RWPE1 (cell line): ENCODE measurements at places on chromosomes 16 and 17.

DNA sequence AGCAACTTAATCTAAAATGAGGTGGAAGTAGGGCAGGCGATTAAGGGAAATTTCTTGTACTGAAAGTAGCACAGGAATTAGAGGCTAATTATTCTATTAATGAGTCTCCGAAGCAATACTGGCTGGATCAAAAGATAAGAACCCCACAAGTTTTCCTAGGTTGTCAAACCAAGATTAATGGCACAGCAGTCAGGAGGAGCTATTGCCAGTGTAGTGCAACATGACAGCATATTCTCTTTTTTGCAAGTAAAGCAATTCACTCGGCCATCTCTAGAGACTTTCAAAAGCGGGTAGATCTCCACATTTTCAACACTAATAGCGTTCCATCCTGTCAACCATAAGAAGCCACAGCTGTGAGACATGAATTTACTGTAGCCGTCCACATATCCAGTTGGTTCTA lies 81.2 kb downstream of the CYB561 start:
- no peak for DNase-seq

DNA sequence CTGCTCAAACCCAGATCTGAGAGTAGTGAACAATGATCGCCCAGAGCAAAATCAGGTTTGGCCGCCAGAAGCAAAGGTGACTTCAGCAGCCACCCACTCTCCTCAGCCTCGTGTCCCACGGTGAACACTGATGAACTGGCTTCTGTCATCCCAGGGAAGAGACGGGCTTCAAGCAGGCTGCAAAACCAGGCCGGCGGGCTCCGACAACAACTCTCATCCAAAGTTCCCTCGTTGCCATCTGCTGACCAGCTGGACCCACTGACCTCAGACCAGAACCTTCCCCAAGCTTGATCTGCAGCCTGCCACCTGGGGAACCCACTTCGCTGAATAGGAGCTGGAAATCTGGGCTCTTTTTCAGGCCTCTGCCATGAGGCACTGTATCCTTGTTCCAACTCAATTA lies 69.6 kb upstream of the MRTFB start:
- DNase-seq: no peak

DNA sequence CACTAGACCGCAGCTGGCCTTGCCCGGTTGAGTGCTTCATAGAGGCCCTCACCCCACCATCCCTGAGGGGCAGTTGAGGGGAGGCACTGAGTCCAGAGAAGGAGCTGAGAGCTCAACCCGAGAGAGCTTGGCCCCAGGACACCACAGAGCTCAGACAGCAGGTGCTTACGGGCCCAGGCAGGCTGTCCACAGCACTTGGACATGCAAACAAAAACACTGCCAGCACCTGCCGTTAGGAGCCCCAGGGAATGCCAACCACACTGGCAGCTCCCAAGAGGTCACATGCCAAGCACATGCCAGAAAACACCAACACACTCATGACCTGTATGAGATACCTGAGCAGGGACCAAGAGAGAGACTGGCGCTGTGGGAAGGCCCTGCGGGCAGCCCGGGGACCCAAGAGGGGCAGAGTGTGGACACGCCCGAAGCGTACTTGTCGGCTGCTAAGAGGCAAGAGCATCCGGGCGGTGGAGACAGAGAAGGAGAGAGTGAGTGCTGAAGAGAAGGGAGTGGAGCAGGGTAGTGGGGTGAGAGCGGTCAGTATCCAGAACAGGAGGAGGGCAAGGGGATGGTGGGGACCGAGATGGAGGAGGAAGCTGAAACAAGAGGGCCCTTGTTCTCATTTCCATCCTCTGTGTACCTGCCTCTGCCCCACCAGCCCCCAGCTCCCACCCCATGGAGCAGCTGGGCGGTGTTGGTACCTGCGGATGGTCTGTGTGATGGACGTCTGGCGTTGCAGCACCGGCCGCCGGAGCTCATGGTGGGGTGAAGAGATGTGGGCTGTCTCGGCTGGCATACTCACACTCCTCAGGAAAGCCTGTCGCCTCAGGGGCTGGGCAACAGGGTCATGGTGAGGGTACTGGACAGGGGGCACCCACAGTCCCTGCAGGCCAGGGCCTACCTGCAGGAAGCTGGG lies 8.2 kb downstream of the RHBDF1 start:
- no peak for DNase-seq

DNA sequence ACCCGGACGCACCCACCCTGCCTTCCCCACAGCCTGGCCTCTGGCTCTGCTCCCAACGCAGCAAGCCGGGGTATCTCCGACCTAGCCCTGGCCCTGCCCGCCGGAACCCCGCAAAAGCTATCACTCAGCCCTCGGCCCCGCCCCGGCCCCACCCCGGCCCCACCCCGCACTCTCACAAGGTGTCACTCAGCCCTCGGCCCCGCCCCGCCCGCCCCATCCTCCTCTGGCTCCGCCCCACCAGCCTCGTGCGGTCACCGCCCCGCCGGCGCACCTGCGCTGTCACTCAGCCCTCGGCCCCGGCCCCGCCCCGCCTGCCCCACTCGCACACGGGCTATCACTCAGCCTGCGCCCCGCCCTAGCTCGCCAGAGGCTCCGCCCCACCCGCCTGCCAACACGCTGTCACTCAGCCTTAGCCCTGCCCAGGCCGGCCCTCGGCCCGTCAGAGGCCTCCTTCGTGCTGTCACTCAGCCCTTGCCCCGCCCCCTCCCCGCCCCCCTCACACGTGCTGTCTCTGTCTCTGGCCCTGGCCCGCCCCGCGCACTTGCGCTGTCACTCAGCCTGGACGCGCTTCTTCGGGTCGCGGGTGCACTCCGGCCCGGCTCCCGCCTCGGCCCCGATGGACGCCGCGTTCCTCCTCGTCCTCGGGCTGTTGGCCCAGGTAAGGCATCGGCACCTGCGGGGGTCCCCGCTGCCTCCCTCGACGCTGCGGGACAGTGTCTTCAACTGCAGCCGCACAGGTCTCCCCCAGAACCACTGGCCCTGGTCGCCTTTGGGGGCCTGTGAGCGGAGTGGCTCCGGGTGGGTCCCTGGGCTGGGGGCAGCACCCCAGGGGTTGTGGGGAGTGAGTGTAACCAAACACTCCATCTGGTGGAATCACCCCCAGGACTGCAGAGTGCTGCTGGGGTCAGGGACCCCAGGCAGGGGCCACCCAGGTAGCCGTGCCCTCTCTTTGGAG lies at the start of gene CDH15:
Gene CDH15 (plus strand): TSS at position 533 of the 955 bp plus-strand sequence. CDS start 84 bp downstream, at position 617.
- peak; percentile 98 for DNase-seq

- no peak for DNase-seq
Measured at GRCh38 chr17:33560165-33560564, 267.1 kb upstream of the ASIC2 start.

- DNase-seq: no peak
Measured at GRCh38 chr17:36934692-36935630, 2.3 kb upstream of the LHX1 start.

DNA sequence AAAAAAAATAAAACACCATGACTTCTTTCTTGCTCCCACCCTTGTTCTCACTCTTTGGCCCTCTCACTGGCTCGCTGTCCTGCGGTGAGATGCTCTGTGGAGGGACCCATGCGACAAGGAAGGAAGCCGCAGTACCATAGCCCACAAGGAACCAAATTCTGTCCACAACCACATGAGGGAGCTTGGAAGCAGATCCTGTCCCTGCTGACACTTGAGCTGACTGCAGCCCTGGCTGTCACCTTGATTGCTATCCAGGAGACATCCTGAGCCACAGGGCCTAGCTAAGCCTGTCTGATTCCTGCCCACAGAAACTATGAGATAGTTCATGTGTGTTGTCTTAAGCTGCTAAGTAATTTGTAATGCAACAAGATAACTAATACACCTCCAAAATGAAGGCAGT lies 4.8 kb upstream of the MT2A start:
- DNase-seq: no peak

DNA sequence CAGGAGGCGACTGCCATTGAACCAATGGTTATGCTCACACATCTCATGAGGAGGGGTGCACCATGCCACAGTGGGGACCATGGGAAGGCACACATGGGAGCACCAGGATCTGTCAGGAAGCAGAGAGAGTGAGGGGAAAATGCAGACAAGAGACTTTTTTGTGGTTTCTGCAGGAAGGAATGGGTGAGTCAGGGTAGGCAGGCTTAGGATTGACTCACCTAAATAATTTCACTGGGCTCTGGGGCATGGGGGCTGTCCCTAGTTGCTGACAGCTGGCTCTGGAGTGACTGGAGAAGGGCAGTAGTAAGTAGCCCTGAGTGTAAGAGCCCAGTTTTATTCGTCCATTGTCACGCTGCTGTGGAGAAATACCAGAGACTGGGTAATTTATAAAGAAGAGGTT lies 202.4 kb downstream of the AXIN2 start:
- DNase-seq: peak; percentile 67

GRCh38 chr17:48589831-48590606 lies at the start of gene HOXB3:
TSS of gene HOXB3 (minus strand) at chr17:48590241. CDS start at chr17:48552474, 37,767 bp downstream.
- no peak for DNase-seq

GRCh38 chr16:89070590-89070989 lies 23.1 kb upstream of the ACSF3 start:
- DNase-seq: no peak

DNA sequence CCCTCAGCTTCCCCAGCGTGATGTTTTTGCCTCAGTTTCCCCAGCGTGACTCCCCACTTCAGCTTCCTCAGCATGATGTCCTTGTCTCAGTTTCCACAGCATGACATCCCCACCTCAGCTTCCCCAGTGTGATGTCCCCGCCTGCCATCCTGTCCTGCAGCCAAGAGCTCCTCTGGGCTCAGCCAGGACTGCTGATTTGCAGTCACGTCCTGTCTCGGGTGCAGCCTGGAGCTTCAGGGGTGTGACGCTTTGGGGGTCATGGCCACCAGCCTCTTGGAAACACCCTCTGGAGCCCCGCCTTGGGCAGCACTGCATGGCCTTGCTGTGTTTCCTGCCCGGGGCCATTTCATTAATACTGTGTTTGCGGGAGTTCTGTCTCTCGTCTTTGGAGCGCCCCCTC lies 16.5 kb upstream of the NUDT16L1 start:
- no peak for DNase-seq

DNA sequence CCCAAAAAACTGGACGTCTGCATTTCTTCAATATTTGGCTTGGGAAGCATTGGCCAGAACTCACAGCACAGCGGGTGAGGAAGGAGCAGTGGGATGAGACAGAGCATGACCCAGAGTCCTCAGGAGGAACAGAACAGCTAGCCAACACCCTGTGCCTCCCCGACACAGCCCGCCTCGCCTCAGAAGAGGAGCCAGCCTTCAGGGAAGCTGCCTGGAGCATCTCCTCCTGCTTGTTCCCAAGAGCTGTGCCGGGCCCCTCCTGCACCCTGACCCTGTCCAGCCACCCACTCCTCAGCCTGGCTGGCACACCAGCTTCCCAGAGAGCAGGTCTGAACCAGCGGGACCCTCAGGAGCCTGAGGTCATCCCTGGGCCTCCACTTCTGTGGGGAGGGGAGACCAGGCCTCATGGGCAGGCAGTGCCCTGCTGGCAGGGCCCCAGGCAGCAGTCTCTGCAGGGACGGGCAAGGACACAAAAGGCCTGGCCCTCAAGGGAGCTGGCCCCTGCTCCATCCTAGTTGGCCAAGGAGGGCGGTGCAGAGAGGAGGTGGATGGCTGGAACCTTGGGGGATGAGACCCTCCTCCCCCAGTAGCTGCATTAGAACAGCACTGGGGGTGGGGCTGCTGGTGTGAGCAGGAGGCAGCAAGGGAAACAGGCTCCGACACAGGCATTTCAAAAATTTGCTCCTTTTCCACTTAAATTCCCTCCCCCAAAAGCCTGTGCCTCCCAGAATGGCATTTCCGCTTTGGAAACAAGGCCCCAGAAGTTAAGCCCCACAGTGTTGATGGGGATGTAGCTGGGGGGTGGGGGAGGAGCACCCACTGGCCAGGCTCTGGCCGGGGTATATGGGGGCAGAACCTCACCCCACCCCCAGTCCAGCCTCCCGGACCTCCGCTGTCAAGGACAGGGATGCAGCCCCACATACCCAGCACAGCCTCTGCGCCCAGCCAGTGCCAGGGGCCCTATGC lies 1.8 kb upstream of the BCAR1 start:
- no peak for DNase-seq

GRCh38 chr17:27491713-27492190 lies 35.5 kb downstream of the KSR1 start:
- no peak for DNase-seq

- DNase-seq: no peak
Measured at GRCh38 chr17:27109346-27109745, 184.6 kb upstream of the WSB1 start.

DNA sequence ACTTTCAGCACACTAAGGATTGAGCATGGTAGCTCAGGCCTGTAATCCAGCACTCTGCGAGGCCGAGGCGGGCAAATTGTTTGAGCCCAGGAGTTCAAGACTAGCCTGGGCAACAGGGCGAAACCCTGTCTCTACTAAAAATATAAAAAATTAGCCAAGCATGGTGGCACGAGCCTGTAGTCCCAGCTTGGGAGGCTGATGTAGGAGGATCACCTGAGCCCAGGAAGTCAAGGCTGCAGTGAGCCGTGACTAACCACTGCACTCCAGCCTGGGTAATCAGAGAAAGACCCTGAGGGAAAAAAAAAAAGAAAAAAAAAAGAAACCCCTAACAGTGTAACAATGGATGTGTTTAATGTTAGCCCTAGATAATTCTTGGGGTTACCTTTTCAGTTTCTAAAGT lies 24.0 kb downstream of the PARN start:
- DNase-seq: no peak

DNA sequence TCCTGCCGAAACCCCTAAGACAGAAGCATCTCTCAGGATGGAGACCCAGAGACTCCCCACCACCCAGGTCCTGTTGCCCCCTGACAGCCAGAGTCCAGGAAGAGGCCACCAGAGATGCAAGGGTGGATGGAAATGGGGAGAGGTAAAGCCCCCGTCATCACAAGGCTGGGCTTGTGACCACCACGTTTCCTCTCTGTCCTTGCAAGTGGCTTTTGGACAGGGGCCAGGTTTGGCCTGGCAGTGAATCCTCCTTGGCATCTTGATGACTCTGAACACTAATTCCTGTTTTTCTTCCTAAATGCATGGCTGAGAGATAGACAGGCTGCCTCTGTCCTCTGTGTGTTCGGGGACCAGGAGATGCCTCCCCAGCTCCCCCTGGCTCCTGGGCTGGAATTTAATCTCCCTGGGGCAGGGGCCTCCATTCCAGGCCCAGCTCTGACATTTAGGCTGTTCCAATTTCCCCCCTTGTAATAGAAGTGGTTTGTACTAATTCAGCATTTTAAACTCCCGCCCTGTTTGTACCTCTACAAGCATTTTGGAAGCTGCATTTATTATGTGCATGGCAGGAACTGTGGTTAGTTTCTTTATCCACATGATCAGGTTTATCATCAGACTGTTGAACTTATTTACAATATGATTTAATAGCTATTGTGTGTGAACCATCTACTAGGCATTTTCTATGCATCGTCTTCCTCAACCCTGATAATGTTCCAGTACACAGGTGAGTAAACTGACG lies 116.1 kb upstream of the IRX6 start:
- DNase-seq: no peak
